ENCODE measurements at places on chromosomes 7 and 10. TPM values are rescaled to one million over a fixed set of nuclear protein-coding genes. Genes with fewer than 3 reads are reported as not detected.

Gene IRF5
- total RNA-seq: 2.5 TPM

DNA sequence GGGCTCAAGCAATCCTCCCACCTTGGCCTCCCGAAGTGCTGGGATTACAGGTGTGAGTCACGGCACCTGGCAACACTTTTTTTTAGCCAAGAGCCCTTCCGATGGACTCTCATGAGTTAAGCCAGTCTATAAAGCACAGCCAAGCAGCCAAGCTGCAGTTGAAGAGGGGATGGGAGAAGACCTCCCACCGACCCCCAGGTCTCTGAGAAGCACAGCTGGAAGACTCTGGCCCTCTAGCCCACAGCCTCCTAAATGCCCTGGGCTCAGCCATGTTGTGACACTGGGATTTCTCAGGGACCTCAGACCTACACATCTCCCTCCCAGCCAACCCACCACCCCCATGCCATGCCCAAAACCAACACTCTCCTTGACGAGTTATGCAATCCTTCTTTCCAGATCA, 31.1 kb downstream of the CALML3 start:
- no peak for DNase-seq

- no peak for DNase-seq
Measured at GRCh38 chr10:133258818-133259601, 17.7 kb downstream of the ADAM8 start.

GRCh38 chr7:100555701-100556100, 16.7 kb downstream of the AGFG2 start:
- DNase-seq: no peak

GRCh38 chr10:108970016-108970415, 953.3 kb downstream of the XPNPEP1 start:
- DNase-seq: no peak

Measured in cerebellum (tissue), 4 donors.